ENCODE measurements at places on chromosomes 16 and 17.

GRCh38 chr17:1498869-1499268 lies 6.4 kb upstream of the MYO1C start:
- DNase-seq, result no peak

DNA sequence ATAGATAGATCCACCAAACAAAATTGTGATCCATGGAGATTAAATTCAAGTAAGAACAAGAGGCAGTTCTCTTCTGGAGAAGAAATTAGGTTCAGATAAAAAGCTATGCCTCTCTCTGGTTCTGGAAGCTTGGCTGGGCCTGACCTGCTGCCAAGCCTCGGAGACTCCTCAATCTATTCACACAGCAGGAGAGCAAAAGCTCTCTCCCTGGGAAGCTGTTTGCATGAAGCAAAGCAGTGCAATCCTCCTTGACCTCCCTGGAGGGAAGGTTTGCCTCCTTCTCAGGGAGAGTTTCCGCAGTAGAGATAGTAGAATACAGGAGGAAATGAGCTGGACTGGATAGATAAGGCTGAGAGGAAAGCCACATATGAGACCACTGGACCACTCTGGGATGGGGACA lies 78.1 kb upstream of the GNAO1 start:
- no peak for DNase-seq

DNA sequence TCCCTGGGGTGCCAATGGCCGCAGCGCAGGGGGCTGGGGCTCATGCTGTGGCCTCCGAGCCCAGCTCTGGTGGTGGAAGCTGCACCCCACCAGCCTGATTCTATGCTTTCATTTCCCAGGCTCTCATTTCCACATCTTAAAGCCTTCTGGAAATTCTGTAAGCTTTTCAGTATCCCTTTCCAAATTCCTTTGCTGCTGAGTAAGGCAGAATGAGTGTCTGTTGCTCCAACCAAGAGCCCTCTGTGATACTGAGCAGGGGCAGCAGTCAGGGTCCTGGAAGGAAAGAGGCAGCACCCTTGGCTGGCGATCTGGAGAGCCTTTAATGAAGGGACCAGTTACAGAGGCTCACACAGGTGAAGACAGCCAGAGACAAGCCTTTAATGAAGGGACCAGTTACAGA lies 79.5 kb upstream of the FOXF1 start:
- DNase-seq, result no peak

DNA sequence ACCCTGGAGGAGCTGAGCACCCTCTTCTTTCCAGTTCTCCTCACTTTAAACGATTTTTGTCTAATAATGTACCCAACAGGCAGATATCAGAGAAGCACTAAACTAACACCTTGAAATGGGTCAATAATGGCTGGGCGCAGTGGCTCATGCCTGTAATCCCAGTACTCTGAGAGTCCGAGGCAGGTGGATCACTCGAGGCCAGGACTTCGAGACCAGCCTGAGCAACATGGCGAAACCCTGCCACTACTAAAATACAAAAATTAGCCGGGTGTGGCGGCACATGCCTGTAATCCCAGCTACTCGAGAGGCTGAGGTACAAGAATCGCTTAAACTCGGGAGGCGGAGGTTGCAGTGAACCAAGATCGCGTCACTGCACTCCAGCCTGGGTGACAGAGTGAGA lies 57.4 kb downstream of the ZFHX3 start:
- DNase-seq, result no peak

- no peak for DNase-seq
Measured at GRCh38 chr17:80931421-80932265, 60.0 kb upstream of the CHMP6 start.

DNA sequence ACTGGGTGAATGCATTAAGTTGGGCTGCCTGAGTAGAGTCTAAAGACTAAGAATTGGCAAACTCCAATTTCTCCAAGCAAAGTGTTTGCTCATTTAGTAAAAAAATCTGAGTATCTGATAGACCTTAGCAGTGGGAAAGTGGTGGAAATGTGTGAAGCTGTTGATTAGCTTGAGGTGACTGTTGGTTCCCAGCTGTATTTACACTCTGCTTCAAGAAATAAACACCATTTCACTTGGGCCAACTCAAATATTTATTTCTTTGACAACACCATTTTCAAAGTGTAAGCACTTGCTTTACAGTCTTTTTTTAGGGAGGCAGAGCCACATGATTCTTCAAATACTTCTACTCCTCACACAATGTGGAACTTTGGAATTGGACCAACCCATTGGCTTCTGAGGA lies 8.7 kb downstream of the KCTD19 start:
- no peak for DNase-seq

DNA sequence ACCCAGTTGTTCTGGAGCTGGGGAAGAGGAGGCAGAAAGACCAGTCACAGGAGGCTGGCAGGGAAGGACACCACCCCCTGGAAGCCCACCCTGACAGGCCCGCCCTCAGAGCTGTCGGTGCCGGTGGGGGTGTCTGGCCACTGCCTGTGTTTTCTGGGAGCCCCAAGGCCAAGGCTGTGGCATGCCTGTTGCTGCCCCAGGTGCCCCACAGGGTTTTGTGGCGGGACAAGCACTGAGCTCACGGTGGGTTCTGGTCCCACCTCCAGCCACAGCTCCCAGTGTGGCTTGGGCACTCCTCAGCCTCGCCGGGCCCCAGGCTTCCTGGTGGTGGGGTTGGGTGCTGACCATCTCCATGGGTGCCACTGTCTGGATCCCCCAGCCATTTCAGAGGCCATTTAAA lies 58.0 kb downstream of the ZFPM1 start:
- DNase-seq, result no peak

DNA sequence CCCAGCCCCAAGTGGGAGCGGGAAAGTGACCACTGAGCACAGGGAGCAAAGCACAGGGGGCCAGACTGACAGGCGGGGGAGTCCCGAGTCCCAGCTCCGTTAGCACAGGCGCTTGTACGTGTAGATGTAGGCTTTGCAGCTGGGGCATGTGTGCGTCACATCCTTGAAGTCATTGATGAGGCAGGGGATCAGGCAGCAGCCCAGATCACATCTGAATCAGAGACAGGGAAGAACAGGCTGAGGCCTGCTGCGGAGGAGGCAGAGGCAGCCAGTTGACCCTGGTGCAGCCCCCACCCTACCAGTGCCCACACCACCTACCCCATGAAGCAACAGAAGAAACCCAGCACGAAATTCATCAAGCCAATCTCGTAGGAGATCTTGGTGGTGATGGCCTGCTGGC lies 26.1 kb downstream of the CDIP1 start:
- no peak for DNase-seq

DNA sequence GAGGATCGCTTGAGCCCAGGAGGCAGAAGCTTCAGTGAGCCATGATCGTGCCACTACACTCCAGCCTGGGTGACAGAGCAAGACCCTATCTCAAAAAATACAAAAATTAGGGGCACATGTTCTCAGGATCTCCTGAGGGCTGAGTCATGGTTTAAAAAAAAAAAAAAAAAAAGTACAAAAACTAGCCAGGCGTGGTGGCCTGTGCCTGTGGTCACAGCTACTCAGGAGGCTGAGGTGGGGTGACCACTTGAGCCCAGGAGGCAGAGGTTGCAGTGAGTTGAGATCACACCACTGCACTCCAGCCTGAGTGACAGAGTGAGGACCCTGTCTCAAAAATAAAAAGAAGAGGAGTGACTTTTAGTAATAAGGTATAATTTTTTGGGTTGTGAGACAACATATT lies 16.9 kb downstream of the BLMH start:
- DNase-seq, result no peak

- DNase-seq, result no peak
Measured at GRCh38 chr17:58556833-58557250, 42.4 kb upstream of the MTMR4 start.

DNA sequence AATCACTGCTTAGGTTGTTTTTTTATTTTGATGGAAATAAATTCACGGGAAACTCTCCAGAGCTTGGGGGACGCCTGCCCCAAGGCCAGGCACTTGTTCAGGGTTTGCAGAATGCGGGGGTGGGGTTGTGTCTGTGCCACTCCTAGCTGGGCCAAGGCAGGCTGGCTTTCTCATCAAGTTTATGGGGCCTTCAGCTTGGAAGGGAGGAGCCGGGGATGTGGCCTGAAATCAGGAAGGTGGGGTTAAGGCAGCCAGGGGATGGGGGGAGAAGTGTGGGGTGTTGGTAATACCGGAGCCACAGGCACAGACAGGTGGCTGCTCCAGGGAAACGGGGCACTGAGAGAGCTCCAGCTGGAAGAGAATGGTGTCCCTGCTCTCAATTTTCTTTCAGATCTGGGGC lies 1.7 kb upstream of the CHAD start:
- DNase-seq, result no peak

DNA sequence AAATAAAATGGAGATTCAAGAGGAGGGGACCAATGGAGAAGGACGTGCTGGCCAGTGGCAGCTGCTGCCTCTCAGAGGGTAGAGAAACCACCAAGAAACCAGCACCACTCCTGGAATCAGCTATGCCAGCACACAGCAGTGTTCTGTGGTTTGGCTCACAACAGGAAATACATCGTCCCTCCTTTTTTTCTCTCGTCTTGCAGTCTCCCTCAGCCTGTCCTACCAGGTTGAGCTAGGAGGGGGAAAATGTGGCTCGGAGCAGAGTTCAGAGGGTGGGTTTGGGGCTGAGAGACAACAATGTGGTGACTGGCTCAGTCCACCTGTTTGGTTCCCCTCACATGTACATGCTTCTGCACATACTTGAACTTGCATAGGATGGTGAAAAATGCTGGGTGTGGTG lies 19.9 kb upstream of the SLC16A5 start:
- no peak for DNase-seq

DNA sequence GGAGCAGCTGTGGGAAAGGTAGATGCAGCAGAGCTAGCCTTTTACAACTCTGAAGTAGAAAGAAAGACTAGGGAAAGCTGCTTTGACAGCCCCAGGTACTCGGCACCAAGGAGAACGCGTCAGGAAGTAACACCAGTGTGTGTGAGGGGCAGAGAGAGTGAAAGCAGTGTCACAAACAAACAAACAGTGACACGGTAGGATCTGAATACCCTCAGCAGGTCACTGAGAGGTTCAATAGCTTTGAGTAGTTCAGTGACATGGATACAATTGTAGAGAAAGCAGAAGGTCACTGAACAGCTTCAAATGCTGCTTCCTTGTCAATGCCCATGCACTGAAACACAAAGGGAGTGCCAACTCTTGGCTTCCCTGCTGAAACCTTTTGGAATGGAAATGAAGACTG lies 150.3 kb upstream of the C17orf78 start:
- DNase-seq, result no peak

DNA sequence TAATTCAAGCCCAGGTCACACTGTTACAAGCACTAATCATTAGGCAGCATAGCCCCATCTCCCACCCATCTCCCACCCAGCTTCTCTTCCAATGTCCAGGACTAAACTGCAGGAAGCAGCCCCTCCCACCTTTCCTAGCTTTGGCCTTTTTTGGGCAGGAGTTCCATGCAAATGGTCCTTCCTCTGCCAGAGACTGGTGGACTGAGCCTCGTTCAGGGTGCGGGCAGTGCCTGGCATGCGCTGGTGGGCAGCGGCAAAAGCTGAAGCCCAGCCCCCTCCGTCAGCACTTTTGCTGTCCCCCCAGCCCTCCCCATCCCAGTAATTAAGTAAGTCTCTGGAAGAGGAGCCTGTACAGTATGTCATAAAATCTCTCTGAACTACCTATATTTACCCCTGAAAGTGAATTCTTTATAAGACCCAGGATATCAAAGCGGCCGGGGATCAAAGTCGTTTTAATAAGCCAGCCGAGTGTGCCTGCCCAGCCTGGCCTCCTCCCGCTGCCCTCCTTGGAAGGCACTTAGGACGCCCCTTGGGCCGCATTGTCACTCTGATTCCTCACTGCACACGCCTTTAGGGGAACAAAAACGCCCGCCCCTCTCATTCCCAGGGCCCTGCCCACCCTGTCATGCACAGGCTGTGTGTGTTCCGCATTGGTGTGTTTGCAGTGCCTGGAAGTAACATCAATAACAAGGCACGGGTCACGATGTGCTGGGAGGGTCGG lies 109.9 kb downstream of the IRX5 start:
- DNase-seq, result no peak

- no peak for DNase-seq
Measured at GRCh38 chr17:81964081-81964849, 3.3 kb upstream of the NOTUM start.

DNA sequence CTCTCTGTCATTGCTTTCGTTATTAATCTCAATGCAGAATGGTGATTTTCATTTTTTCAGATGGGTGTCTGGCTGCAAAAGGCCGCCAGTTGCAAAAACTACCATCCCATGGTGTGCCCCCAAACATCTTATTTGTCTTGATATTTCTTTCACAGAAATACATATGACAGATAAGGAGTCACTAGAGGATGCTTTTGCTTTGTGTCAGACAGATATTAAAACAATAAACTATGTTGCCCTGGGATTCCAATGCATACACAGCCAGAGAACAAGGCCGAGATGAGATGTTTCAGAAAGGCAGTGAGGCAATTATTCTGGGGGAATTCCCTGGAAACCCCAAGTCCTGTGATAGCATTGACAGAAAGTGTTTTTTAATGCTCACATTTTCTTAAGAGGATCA lies 307.7 kb downstream of the RBFOX1 start:
- DNase-seq, result no peak

GRCh38 chr17:69882281-69882680 lies 192.7 kb upstream of the KCNJ16 start:
- no peak for DNase-seq

DNA sequence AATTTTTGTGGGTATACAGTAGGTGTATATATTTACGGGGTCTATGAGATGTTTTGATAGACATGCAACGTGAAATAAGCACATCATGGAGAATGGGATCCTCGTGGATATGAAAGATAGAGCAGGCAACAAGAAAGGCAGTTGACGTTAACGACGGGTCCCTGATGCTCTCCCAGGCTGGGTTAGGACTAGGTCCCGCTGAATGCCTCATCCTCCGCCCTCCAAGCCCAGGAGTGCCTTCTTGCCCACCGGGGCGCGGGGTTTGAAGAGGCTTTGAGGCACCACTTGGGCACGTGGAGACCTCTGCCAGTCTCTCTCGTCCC lies 9.5 kb upstream of the ZFP90 start:
- no peak for DNase-seq

DNA sequence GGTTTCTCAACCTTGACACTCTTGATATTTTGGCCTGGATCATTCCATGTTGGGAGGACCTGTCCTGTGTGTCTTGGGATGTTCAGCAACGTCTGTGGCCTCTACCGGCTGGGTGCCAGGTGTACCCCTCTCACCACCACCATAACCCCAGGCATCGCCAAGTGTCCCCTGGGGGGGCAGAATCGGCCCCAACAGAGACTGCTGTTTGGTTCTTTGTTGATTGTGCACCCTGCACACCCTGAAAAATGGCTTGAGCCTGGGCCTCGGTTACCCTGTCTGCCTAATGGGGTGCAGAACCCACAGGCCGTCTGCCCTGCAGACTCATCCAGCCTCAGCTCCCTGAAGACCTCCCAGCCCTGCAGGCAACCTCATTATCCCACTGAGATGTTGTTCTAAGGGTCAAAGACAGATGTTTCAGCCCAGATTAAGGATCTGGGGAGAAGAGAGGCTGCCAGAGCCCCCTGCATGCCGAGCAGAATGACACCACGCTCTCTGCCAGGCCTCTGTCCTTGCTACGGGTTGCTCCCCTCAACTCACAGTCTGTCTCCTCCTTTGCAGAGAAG lies 9.2 kb downstream of the CACNG1 start:
- no peak for DNase-seq

All from activated gamma-delta T cell treated with Interleukin-2 at 50 U/mL for 16 hours (primary cell).